Activated naive CD8-positive, alpha-beta T cell treated with anti-CD3 and anti-CD28 coated beads, Interleukin-2, amount 50 U/mL, for 16 hours (primary cell): ENCODE measurements at places on chromosomes 11 and 22.

DNA sequence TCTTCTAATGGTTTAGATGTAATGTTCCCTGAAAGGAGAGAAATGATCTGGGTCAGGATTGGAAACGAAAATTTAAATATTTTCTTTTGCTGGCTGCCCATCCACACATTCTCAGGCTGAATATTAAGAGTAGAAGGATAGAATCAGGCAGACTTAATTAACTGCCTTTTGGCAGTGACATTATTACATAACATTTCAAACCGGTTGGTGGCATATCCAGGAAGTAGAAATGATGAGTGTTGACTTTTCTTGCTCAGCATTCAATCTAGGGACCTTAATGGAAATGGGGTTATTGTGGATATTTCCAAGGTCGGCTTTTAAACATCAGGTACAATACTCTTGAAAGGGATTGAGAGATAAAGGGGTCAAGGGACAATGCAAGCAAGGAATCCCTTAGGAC lies 677.4 kb upstream of the ARHGAP42 start:
- DNase-seq = no peak

DNA sequence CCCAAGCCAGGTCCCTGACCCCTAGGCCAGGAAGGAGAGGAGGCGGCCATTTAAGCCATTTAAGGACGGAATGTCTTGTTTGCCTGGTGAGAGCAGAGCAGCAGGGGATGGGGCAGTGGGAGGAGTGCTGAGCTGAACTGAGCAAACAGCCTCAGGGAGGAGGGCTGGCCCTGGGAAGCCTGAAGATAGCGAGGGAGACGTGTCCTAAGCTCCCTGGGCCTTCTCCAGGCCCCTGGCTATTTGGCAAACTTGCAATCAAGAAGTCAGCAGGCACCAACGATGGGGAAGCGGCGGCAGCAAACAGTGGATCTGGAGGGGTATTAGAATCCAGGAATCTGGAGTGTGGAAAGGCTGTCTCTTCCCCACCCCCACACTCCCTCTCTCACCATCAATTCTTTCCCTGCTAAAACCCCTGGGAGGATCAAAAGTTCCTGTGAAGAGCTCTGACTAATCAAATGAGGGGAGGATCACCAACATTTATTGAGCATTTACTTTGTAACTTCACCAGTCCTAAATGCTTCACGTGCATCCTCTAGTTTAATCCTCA lies 8.8 kb downstream of the BCL9L start:
- DNase-seq = no peak

GRCh38 chr11:66854231-66854661 lies 2.6 kb upstream of the LRFN4 start:
- no peak for DNase-seq

- DNase-seq = peak; percentile 49
Observed at GRCh38 chr11:123429913-123430720, at the start of gene GRAMD1B. GRAMD1B (plus strand) TSS chr11:123430269; CDS start chr11:123430793, 524 bp downstream.

GRCh38 chr11:30197869-30198268 lies 32.9 kb upstream of the FSHB start:
- no peak for DNase-seq

GRCh38 chr22:20738394-20739089 lies 35.4 kb upstream of the SERPIND1 start:
- DNase-seq = no peak

GRCh38 chr11:78371221-78371891 lies 46.3 kb downstream of the GAB2 start:
- no peak for DNase-seq

DNA sequence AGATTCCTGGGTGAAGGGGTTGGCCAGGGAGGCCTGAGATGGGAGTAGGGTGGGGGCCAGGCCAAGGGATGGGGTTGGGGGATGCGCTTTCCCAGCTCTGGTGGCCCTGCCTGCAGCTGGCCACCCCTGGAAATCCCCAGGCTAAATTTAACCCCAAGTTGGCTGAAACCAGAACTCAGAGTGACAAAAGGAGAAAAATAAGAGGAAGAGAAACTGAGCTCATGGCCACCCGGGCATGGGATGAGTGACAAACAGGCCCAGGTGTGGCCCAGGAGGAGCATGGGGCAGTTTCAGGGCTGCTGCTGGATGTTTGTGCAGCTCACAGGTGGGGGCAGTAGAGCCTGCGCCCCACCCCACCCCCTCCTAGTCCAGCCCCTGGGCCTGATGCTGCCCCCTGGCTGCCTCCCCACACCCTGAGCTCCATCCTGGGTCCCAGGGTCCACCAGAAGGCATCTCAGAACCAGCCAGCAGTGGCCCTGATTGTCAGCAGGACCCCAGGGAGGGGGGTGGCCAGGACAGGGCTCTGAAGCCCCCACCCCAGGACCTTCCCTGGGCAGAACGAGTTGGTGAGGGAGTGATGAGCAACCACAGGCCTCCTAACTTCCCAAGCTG lies 48.0 kb downstream of the IGLL5 start:
- DNase-seq = no peak

DNA sequence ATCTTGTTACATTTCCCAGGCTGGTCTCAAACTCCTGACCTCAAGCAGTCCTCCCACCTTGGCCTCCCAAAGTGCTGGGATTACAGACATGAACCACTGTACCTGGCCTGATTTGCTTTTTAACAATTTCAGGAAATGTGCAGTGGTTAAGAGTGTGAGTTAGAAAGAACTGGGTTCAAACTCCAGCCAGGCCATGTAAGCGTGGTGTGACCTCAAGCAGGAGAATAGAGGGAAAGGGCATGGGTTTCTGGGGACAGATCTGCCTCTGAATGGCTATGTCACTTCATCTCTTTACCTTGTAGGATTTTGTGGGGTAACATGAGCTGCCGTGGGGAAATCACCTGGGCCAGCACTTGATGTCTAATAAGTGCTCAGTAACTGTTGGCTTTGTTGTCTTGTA lies 9.3 kb downstream of the SNRPD3 start:
- DNase-seq = no peak

- no peak for DNase-seq
Observed at GRCh38 chr11:104390651-104391050, 226.7 kb upstream of the PDGFD start.

- no peak for DNase-seq
Observed at GRCh38 chr11:24496736-24497725, at the start of gene LUZP2. LUZP2 (plus strand) TSS chr11:24497053.

- no peak for DNase-seq
Observed at GRCh38 chr11:108027057-108027456, 18.4 kb downstream of the CUL5 start.

- no peak for DNase-seq
Observed at GRCh38 chr11:66739983-66740382, 11.0 kb upstream of the SPTBN2 start.

- no peak for DNase-seq
Observed at GRCh38 chr22:49616356-49617231, 211.1 kb downstream of the BRD1 start.

DNA sequence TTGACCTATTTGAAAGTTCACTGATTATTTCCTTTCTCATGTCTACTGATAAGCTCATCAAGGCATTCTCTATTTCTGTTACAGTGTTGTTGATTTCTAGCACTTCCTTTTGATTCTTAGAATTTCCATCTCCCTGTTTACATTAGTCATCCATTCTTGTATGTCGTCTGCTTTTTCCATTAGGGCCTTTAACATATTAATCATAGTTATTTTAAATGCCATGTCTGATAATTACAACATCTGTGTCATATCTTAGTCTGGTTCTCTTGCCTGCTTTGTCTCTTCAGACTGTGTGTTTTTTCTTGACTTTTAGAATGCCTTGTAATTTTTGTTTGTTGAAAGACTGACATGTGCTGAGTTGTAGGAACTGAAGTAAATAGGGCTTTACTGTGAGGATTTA lies 602.1 kb downstream of the SOX6 start:
- no peak for DNase-seq

DNA sequence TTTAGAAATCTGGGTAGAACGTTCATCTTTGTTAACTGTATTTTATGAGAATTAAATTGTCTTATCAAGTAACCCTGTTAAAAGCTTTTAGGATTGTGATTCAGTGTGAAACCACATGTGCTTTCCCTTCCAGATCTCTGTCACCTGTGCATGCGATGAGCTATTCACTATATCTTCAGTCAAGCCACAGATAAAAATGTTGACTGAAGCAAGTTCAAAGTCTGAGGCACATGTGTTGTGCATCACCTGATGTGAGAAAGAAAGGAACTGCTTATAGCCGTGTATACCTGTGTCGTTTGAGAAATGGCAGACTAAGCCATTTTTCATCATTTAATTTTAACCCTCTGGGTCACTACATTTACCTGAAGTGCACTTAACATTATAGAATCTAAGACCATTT lies 1088.9 kb upstream of the TENM4 start:
- no peak for DNase-seq

GRCh38 chr11:119369132-119369925 lies 12.2 kb downstream of the USP2 start:
- DNase-seq = no peak

DNA sequence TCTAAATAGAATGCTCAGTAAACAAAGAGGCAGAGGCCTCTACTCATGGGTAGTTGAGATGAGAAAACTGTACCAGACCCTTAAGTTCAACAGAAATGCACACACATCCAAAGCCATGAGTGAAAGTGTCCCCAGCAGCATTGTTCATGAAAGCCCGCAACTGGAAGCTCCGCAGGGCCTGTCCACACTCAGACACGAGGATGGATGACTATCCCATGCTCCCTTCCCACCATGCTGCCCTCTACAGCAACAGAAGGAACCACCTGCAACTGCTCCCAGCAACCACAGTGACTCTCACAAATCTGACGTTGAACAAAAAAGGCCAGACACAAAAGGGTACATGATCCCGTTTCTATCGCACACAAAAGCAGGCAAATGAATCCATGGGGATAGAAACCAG lies 76.9 kb upstream of the ANO1 start:
- no peak for DNase-seq

- no peak for DNase-seq
Observed at GRCh38 chr22:46070803-46071450, 79.4 kb upstream of the PPARA start.

DNA sequence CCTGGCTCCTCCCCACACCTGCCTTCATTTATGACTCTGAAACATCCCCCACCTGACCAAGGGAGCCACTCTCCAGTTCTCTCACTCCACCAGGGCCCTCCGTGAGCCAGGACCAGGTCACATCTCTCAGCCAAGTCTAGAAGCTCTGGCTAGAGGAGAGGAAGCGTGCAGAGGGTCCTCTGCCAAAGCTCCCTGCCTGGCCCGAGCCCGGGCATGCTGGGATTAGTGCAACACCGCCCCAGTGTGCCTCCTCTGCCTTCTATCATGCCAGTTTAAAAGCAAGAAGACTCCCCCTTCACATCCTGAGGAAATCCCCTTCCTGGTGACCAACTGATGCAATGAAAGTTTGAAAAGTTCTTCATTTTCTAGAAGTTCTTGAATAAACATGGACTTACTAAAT lies 23.5 kb downstream of the TP53AIP1 start:
- no peak for DNase-seq

DNA sequence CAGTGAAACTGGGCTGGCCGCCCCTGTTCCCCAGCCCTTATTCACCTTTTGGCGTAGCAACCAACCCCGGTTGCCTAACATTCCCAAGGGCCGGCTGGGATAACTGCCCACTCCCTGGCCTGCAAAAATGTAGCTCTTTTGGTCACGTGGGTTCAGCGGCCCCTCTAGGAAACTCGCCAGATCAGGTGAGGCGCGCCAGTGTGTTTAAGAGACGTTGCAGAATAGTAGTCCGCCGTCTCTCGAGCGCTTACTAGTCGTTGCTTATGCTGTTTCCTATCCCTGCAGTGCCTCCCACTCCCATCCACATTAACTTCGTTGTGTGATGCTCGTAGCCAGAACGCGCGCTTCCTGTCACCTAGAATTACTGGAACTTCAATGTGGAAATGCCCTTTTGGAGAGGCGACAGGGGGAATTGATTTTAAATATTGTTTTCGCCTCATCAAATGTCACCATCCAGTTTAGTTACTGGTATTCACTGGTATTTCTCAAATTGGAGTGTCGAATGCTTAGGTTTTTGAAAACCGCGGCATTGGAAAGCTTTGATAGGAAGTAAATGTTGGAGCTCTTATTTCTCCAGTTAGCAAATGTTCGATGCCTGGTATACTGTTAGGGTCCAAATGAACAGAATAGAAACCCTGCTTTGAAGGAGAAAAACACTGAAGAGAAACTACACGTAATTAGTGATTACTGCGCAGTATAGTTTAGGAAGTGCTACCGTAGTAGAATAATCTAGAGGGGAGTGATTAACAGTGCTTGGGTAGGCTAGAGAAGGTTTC lies 823 bp downstream of the CEP57 start:
- no peak for DNase-seq

GRCh38 chr11:70028147-70028855 lies 49.8 kb upstream of the ANO1 start:
- no peak for DNase-seq

- DNase-seq = no peak
Observed at GRCh38 chr11:8584082-8584481, 9.9 kb downstream of the STK33 start.

DNA sequence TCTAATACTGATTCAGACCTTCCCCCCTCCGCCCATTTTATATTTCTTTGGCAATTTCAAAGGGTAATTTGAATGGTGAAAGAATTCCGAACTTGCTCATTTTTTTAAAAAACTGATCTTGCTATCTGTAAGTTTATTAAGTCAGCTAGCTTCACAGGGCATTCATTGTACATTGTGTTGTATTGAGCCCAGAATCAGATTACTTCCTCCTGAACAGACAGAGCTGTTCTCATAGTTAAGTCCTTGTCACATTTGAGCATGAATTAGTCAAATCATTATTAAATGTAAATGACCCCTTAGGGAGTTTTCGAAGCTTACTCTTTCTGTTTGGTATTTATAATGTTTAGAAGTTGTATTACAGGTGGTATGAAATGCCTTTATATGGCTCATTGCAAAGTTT lies 34.4 kb downstream of the CYP2R1 start:
- DNase-seq = no peak

DNA sequence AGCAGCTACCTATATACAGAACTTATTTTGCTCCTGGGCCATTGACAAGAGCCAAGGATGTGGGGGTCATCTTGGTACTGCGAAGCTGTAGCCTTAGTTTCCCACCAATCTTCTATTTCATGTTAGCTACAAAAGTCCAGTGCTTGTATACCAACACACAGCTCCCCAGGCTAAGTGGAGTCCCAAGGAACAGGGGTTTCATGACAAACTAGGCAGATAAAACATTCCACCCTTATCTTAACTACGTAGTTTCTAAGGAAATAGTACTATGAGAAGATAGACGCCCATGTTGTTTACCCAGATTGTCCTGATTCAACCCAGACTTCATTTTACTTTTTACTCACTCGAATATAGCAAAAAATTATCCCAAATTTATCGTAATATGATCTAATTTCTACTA lies 218.5 kb downstream of the DYNC2H1 start:
- no peak for DNase-seq

GRCh38 chr11:118071416-118072030 lies 5.4 kb upstream of the TMPRSS4 start:
- DNase-seq = no peak

DNA sequence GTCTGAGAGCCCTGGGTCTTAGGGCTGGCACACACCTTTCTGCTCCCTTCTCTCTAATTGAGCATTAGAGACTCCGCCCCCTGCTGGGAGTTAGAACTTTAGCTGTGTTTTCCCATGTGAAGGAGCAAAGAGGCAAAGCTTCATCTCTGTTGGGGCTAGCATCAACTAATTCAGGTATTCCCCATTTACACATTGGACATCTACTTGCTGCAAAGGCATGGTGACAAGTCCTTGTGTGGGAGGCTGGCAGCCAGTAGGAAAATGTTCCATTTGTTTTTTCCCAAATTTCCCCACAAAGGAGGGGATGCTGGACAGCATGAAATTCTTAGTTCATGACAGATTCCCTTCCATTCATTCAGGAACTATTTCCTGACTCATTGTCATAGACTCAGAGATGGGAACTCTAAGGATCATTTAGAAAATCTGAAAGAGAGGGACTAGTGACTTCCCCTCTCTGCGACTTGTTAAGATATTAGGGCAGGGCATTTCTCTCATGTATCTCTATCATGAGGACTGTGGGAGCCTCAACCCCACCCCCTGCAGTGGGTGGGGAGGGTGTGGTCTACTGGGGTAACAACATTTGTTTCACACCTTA lies 3.6 kb downstream of the CD44 start:
- DNase-seq = no peak
